Stimulated activated CD8-positive, alpha-beta memory T cell treated with anti-CD3 and anti-CD28 coated beads, Interleukin-4, amount 100 ng/mL, for 4 hours (primary cell): ENCODE measurements at places on chromosomes 4 and X.

DNA sequence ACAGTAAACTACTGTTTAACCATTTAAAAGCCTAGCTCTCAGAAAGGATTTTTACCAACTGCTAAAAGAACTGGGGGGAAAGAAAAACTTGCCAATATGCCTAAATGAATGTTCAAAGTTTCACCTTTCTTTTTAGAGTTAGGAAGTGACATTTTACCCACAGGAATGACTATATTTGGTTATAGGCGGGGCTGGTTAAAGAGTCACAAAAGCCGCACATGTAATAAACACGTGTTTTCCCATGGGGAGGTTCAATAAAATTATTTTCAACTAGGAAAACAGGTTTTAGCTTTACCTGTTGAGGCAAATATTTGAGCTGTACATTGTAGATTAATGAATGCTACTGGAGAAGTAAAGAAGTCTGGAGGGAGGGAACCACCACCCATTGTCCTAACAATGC is 41.6 kb upstream of the UGDH start:
- DNase-seq = no peak

DNA sequence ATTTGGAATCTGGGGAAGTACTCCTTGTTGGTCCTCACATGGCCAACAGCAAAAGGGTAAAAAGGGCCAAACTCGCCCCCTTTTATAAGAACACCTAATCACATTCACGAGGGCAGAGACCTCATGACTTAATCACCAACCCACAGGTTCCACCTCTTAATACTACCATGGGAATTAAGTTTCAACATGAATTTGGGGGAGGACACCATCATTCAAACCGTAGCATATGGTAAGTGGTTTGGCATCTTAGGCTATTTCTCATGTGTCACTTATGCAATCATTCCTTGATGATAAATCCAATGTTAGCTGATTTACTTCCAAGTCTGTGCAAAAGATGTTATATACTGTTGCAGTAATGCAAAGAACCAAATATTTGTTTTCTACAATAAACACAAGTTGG is 302.9 kb upstream of the FAM241A start:
- DNase-seq = no peak

DNA sequence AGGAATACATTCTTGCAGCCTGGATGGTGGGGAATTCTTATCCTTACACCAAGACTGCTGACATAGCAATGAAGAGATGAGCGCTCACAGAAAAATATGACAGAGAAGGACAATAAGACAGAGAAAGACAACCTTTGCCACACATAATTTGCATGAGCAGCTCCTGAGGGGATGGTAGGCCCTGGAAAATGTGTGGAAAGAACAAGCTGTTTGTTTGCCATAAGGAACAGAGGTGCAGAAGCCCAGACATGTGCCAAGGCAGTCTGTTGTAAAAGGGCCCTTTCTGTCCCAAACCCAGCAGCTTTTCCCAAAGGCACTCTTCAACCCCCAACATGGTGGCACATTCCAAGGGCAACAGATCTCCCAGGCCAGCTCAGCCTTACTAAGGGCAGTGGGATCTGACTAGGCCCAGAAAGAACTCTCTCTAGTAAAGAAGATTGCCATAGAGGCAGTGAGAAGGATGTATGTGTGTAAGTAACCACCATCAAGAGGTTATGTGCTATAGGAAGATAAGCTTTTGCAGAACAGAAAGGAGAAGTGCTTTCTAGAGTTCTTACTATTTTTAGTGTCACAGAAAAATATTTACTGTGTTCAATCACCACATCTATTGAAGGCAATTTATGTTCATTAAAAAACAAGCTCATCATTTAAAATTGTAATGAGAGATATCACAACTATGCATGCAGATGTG is 287.0 kb upstream of the RASGEF1B start:
- DNase-seq = no peak

- no peak for DNase-seq
Measured at GRCh38 chr4:10253765-10254164, 137.2 kb upstream of the WDR1 start.

DNA sequence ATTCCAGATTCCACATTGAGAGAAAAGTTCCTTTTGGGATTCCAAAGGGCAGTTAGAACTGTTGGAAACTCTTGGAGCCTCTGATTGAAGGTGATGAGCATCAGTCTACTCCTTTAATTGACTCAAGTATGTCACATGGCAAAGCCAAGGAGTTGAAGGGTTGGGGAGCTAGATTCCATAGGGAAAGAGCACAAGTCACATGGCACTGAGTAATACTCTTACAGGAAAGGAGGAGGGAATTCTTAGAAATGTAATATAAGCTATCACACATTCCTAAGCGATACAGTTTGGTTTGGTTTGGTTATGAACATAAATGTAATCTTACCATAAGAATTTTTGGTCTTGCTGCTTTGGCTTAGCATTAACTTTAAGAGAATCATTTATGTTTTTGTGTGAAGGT is 15.7 kb downstream of the SPCS3 start:
- DNase-seq = no peak

GRCh38 chr4:145938618-145939440 is at the start of gene ZNF827:
Gene ZNF827, minus strand, starts transcription at chr4:145938823. Its CDS starts 416 bp downstream, at chr4:145938407.
- DNase-seq = no peak

DNA sequence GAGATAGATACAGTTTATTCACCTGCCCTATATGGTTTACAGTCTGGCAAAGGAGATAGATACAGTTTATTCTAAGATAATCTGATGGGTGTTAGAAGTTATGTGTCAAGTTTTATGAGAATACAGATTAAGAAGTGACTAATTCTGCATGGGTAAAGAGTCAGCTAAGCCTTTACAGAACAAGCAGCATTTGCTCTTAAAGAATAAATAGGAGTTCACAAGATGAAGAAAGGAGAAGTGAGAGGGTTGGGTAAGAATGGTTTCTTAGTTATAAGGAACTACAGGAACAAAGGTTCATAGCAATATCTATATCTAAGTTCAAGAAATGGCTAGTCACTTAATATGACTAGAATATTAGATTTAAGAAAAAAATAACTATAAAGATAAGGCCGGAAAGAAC is 47.6 kb downstream of the THOC2 start:
- no peak for DNase-seq
